ENCODE measurements at places on chromosomes 7 and 10.
A peak's percentile ranks its signal among the peaks of the same experiment; 100 is the strongest.

DNA sequence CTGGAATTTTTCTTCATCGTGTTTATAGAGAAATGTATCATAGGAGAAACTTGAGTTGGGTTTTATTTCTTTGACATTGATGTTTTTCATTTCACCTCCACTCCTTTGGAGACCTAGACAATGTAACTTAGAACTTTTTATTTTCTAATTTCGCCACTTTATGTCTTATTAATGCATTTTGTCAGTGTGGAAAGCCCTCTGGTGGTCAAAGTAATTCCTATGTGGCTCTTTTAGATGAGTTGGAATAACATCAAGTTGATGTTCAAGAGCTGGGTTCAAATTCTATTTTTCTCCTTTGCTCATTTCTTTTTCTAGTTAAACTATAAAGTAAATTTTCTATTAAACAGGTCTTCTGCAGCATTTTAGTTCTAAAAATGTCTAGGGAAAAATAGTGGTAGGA is 478.6 kb downstream of the LRMDA start:
- ATAC-seq: no peak

- no peak for ATAC-seq
Observed at GRCh38 chr10:80690434-80690833, 152.7 kb downstream of the SH2D4B start.

- ATAC-seq: peak; percentile 48
Observed at GRCh38 chr7:41624818-41625217, 78.1 kb downstream of the INHBA start.

DNA sequence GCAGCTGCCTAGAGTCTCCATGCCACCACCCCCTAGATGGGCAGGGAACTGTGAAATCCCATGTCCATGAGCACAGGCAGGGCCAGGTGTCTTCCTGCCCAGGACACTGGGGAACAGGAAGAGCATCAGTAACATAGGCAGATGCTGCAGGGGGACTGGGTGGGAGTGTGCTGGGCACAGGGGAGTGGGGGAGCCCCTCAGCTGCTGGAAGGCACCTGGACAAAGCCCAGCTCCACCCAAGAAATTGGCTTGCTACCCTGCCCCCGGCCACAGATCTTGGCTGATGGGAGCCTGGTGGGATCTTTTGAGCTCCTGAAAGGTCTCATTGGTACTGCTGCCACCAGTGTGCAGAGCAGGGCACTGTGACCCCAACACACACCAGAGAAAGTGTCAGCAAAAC is 66.7 kb downstream of the TCERG1L start:
- ATAC-seq: no peak

DNA sequence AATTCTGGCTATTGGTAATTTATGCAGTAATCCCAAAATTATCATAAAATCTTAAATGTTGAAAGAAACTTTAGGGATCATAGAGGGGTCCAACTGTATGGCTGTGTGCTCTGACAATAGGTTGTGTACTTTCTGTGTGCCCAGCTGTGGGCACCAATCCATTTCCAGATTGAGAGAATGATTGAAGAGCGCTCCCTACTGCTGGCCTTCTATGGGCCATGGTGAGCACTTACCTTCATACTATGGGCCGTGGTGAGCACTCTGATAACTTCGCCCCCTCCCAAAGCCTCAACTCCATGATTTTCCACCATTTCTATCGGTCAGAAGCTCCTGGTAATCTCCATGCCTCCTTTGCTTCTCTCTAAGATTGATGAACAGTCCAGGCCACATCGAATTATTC is 118.6 kb downstream of the STRA8 start:
- no peak for ATAC-seq

DNA sequence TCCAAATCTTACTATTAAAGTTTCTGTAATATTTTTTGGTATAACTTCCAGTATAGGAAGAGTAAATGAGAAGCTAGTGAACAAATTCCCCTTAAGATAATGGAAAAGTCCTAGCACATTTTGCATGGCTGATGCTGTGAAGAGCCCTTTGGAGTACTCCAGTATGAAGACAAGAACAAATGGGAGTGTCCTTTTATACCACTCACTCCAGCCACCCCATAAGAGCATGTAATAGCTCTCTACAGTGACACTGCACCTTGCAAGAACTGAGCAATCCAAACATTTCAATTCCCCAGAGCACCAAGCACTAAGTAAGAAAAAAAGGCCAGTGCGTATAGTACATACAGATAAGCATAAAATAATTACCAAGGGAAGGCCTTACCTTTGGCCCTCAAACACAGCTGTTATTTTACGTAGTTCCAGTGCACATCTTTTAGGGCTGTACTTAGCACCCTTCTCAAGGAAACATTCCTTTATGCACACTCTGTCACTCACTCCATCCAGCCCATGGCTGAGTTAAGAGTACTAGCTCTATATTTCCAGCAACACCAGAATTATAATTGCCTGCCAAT is 135.4 kb downstream of the ST7 start:
- no peak for ATAC-seq

DNA sequence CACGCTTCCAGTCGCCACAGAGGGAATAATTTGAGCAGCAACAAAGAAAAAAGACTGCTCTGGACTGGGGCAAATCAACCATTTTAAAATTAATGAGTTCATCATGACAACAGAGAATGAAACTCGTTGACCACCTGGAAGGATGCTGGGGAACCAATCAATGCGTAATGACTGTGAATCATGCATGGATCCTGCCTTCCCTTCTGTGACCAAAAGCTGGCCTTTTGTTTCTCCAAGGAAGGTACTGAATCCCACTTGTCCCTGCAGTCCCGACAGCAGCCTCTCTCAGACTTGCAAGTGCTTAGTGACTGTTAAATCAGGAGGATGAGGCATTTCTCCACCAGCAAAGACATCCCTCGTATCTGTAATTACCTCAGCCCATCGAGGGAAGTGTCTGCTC is 68.0 kb upstream of the TNS3 start:
- no peak for ATAC-seq

GRCh38 chr10:101708870-101709269 is 13.9 kb upstream of the FBXW4 start:
- no peak for ATAC-seq

GRCh38 chr7:127239814-127240213 is 12.9 kb downstream of the GRM8 start:
- no peak for ATAC-seq

GRCh38 chr7:75945297-75946168 is 30.6 kb downstream of the POR start:
- ATAC-seq: peak; percentile 31

All from gastroesophageal sphincter (tissue), 4 donors.